NK-92 treated with Interleukin-12 subunit alpha and Interleukin-12 subunit beta, amount 100 ng/mL, for 24 hours (cell line): ENCODE measurements at places on chromosomes 5 and 9.

- DNase-seq: no peak
Observed at GRCh38 chr9:79221084-79221483, 350.7 kb upstream of the TLE4 start.

DNA sequence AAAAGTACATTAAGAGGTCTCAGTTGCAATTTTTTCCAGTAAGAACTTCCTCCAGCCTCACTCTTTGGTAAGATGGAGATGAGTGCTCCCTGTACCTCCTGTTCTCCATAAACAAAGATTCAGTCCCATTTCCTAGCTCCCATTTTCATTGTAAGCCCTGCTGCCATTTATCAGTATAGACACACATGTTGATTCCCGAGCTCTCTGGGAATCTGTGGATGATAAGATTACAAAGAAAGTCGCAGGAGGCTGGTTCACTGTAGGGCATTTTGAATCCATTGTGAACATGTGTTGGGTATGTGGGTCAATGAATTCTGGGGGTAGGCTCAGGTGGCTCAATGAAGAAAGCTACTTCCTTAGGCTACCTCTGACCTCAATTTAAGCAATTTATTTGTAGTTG lies 36.7 kb downstream of the RGMB start:
- no peak for DNase-seq

GRCh38 chr5:123558762-123559433 lies 46.9 kb downstream of the CSNK1G3 start:
- DNase-seq: no peak

- DNase-seq: no peak
Observed at GRCh38 chr5:171226864-171227263, 82.2 kb upstream of the TLX3 start.

GRCh38 chr5:91245871-91246270 lies 137.2 kb downstream of the ARRDC3 start:
- no peak for DNase-seq

- DNase-seq: no peak
Observed at GRCh38 chr5:56985936-56986625, 34.2 kb upstream of the MIER3 start.

GRCh38 chr9:116701940-116702642 lies 15.0 kb downstream of the TRIM32 start:
- no peak for DNase-seq

- DNase-seq: no peak
Observed at GRCh38 chr5:160237571-160238093, 8.3 kb downstream of the FABP6 start.

GRCh38 chr5:168073991-168074800 lies 217.2 kb upstream of the WWC1 start:
- DNase-seq: no peak

- no peak for DNase-seq
Observed at GRCh38 chr9:124906966-124907365, 33.9 kb downstream of the GOLGA1 start.

GRCh38 chr5:38663249-38663648 lies 106.8 kb upstream of the LIFR start:
- no peak for DNase-seq

GRCh38 chr5:80109646-80110478 lies 74.7 kb downstream of the THBS4 start:
- DNase-seq: no peak

DNA sequence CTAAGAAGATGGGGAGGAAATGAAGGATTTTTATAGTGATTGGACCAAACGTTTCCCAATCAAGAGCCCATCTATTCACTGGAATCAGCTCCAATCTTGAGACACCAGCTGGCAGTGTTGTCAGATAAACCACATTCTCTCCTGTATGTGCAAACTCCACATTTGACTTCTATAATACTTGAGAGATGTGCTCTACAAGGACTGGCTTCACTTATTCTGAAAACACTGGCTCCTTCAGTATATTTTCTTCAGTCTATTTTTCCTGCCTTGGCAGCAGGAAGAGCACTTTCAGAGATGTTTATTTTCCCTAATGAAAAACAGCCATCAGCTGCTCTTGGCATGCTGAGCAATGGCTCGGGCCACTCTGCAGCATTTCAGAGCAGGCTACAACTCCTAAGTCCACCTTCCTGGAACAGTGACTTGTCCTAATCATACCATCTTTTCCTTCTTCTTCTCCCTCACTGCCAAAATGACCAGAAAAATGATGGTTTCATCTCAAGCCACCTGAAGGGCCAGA lies 96.9 kb upstream of the FSTL4 start:
- no peak for DNase-seq

DNA sequence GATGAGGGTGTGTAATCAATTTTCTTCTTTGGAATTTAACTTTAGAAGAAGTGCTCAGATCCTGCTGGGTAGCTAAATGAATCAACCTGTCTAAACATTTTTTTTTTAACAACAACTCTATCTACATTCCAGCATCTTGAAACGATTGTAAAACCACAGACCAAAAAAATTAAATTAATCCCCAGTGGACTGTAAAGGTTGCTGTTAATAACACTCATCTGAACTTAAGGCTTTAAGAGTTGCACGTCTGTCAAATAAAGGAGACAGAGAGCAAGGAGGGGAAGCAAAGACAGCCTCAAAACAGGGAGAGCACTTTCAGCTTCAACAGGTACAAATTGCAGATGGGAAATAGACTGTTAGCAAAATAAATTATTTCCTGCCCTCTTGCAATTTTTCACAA lies 548.5 kb downstream of the DTWD2 start:
- DNase-seq: no peak

DNA sequence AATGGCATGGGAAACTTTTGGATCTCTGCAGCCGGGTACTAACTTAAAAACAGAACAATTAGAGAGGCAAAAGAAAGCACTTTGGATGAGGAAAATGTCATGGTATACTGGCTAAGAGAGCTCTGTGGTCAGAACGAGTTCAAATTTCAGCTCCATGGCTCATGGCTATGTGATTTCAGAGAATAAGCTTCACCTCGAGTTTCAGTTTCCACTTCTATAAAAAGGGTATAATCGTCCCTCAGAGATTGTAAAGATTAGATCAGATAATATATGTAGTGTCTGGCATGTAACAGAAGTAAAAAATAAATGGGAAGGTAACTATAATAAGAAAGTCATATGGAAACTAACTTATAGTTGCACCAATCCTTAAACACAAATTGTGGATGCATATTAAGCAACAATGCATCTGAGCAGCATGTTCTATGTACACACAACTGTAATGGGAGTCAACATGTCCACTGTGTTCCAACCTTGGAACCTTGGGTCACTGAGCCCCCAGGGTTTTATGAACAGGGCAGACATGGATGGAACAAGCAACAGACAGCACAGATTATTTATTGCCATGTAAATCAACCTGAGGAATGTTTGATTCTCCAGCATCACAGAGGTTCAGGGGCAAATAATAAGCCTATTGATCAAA lies 145.4 kb downstream of the MAPKAP1 start:
- no peak for DNase-seq

DNA sequence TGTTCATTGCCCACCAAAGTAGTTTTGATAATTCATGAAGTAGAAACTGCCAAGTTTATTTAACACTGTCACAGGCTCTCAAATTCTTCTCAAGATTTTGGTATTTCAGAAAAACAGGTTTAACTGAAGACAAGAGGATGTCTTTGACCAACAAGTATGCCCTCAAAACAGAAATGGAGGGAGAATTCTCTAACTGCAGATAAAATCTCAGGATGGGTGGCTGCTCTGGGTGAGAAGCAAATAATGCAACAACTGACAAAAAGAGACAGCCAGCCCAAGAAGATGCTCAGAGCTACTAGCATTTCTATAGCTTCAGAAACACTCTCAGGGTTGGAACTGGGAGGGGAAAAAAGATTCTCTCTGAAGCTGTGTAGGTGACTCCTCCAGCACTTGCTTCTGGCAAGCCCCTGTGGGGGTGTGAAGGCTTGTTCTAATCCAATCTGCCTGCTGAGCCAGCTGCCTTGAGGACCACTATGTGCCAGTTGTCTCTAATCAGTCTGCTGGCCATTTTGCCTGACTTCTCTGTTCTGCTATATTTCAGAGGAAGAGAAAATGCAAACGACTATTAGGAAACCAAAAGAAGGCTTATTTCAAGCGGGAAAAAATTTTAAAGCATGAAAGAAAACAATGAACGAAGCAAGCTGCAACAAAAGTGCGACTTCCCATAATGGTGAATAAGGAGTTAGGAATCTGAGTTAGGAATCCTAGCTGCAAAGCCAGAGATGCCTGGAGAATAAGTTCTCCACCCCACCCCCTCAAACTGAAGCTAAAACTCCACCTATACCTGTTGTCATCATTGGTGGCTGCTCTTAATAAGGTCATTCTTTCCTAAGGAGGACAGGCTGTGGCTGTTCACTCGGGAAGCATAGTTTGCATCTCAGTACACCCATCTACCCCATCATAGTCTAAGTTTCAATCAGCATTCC lies 147.5 kb downstream of the GNAQ start:
- DNase-seq: no peak

GRCh38 chr9:99264070-99264680 lies 42.1 kb downstream of the SEC61B start:
- no peak for DNase-seq

DNA sequence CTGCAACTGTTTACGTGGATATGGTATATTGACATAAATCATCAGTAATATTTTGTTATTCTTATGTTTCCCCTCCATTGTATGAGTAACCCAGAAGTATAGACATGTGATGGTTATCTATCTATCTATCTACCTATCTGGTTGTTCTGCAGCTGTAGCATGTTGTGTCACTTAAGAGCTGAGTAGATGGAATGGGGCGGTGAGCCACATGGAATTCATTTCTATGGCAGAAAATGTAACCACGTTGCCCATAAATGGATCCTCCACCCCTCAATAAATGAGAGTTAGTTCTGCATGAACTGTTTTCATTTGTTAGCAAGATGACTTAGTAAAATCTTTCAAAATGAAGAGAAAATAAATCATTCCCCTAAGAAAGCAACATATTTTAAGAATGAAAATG lies 553.2 kb downstream of the MAT2B start:
- DNase-seq: no peak

- no peak for DNase-seq
Observed at GRCh38 chr9:83444110-83444509, 94.1 kb downstream of the FRMD3 start.

DNA sequence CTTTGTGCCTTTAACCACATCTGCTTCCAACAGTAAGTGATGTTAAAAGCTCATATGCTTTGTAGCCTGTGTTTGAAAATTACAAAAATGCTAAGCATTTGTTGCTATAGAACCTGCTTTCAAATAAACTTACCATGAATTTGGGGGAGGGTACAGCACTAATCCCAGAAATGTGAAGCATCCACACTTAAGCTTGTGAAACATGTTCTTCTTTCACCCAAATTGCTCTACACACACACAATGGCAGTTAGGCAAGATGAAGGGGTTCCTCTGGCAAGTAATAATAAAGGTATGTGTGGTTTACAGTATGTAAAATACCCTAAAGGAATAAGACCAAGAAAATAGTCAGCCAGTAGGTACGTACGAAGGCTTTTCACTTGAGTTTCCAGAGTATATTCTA lies 165.6 kb downstream of the SMARCA2 start:
- no peak for DNase-seq

GRCh38 chr9:3751125-3751758 lies 225.4 kb upstream of the RFX3 start:
- peak; percentile 24 for DNase-seq

- DNase-seq: no peak
Observed at GRCh38 chr5:153318556-153318955, 171.9 kb upstream of the GRIA1 start.

- DNase-seq: no peak
Observed at GRCh38 chr5:133326361-133326760, 274.5 kb downstream of the HSPA4 start.

DNA sequence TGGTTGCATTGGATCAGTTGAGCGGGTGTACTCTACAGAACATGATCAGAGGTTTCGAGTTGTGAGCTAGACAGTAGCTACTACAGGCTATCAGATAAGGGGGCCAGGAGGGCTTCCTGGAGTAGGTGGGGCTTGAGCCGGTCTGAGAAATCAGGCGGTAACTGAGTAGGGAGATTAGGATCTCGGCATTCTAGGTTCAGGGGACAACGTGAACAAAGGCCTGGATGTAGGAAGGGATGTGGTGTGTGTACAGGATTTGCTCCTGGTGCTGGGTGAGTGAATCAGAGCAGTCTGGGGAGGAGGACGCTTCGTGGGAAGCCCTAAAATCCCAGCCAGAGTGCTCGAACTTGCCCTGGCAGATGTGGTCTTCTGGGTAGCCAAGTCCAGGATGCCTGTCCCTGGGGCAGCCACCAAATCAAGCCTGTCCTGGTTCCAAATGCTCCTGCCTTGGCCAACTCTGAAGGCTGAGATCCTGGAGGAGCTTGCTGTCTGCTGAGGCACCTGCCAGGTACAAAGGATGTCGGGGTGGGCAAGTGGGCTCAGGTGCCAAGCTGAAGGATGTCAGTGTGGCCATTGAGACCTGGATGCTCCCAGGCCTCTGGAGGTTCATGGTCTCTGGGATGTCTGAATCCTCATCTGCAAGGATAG lies 33.4 kb downstream of the STC2 start:
- no peak for DNase-seq

- DNase-seq: no peak
Observed at GRCh38 chr9:105339849-105340248, 95.4 kb downstream of the SLC44A1 start.

DNA sequence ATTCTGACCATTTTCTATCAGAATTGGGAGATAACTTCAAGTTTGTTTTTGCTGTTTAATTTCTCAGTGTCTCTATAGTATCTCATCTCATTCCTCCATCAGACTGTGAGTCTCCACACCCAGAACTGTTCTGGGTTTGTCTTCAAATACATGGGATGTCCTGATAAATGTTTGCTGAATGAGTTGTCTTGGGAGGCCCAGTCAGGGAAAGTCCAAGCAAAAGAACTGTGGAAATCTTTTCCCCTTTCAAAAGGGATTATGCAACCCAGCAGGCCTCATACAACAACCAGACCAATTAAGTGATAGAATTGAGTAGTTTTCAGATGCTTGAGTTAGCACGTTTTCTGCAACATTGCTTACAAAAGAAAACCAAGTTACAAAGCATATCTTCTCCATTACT lies 324.4 kb downstream of the BRINP1 start:
- DNase-seq: no peak

- DNase-seq: no peak
Observed at GRCh38 chr5:127820910-127821553, 117.8 kb downstream of the CCDC192 start.

GRCh38 chr5:168578538-168579487 lies at the start of gene PANK3:
Gene PANK3, minus strand, starts transcription at chr5:168579368. Its CDS starts 85 bp downstream, at chr5:168579283.
- DNase-seq: no peak

- DNase-seq: no peak
Observed at GRCh38 chr5:854966-855743, 4.4 kb upstream of the ZDHHC11 start.

GRCh38 chr9:114139071-114139470 lies 16.3 kb upstream of the COL27A1 start:
- no peak for DNase-seq

DNA sequence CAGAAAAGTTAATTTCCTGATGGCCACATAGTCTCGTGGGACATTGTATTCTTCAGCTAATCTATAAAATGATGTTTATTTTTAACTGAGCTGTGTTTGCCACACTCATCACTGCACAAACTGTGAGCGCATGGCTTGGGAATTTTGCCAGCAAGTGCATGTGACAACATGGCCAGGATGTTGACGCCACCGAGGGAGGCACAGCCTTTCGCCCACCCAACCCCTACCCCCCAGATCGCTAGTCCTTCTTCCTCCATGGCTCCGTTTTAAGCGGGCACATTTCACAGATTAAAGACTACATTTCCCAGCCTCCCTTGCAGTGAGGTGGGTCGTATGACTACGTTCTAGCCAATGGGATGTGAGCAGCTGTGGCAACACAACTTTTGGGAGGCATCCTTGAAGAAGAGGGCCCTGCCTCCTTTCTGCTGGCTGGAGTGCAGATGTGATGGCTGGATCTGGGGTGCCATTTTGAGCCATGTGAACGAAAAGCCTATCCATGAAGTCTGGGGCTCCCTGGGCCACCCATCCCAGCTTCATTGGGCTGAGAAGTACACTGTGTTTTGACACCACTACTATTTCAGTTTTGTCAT lies 7.9 kb downstream of the NRARP start:
- DNase-seq: no peak
